ENCODE measurements at places on chromosomes 5 and 9.
A peak's percentile ranks its signal among the peaks of the same experiment; 100 is the strongest.

- no peak for DNase-seq
These were observed 40.1 kb downstream of the MACIR start for GRCh38 chr5:103298607-103299188.

- DNase-seq = no peak
These were observed 15.5 kb downstream of the TYRP1 start for GRCh38 chr9:12708562-12709298.

- DNase-seq = peak; percentile 83
These were observed 26.2 kb upstream of the GPR151 start for GRCh38 chr5:146541958-146542849.

- DNase-seq = no peak
These were observed 34.4 kb downstream of the ZNF366 start for GRCh38 chr5:72472666-72473422.

DNA sequence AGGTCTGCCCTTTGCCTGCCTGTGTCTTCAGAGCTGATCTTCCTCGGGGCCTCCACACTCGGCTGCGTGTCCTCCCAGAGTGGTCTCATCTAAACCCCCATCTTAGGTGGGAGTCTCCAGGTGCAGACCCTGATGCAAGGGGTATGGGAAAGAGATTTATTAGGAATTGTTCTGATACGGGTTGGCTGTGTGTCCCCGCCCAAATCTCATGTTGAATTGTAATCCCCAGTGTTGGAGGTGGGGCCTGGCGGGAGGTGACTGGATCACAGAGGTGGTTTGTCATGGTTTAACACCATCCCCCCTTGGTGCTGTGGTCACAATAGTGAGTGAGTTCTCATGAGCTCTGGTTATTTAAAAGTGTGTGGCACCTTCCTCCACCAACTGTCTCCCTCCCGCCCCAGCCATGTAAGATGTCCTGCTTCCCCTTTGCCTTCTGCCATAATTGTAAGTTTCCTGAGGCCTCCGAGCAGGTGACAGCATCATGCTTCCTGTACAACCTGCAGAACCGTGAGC, 208.4 kb downstream of the AOPEP start:
- DNase-seq = no peak

DNA sequence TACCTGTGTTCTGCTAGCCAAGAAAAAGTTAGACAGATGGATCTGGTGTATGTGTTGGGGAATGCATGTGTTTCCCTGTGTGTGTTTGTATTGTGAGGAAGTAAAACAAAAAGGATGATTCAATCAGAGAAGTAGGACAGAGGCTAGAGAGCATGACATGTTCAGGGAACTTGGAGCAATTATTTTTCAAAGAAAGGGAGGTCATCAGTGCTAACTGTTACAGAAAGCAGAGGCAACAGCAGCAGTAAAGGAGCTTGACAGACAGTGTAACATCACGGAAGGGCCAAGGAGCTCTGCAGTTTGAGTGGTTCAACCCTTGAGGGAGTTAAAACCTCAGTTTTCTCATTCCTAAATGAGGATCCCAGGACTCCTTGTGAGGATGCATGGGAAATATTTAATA, 13.2 kb downstream of the SPINK1 start:
- no peak for DNase-seq

GRCh38 chr9:85516976-85517637, 224.6 kb downstream of the AGTPBP1 start:
- DNase-seq = no peak

- DNase-seq = no peak
These were observed 612.6 kb downstream of the PSAT1 start for GRCh38 chr9:78909566-78909965.

DNA sequence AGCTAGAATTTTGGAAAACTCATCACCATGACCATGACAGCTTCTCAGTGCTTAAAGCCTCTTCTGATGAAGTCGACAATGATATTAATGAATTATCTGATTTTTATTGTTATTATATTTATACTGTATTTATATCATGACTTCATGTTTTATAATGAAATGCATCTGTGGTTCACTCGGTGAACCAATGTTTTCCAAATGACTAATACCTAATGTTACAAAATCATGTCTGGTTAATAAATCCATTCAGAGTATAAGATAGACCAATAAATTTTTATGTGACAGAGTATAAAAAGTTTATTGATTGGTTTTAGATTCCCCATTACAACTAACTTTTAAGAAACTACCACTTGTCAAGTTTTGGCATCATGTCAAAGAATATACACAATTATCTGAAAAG, 416.5 kb downstream of the MLLT3 start:
- DNase-seq = no peak

DNA sequence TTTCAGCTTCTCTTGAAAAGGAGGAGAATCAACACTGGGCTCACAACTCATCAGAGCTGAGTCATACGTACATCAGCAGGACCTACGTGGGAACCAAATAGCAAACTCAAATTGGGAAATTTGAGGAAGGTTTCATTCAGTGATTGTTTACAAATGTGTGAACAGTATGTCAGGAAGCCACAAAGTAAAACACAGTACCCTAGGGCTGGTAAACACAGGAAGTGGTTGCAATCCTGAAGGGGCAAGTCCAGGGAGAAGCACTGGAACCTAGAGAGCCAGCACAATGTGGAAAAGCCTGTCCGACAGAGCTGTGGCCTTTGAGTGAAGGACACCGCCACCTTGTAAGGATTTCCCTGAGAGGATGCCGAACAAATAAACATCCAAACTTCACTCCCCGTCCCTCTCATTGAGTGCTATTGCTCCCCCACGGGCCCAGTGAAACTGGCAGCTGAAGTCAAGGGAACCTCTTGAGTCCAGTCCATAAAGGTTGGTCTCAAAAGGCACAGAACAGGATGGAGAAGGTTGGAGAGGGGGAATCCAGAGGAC, 26.7 kb upstream of the RICTOR start:
- no peak for DNase-seq

DNA sequence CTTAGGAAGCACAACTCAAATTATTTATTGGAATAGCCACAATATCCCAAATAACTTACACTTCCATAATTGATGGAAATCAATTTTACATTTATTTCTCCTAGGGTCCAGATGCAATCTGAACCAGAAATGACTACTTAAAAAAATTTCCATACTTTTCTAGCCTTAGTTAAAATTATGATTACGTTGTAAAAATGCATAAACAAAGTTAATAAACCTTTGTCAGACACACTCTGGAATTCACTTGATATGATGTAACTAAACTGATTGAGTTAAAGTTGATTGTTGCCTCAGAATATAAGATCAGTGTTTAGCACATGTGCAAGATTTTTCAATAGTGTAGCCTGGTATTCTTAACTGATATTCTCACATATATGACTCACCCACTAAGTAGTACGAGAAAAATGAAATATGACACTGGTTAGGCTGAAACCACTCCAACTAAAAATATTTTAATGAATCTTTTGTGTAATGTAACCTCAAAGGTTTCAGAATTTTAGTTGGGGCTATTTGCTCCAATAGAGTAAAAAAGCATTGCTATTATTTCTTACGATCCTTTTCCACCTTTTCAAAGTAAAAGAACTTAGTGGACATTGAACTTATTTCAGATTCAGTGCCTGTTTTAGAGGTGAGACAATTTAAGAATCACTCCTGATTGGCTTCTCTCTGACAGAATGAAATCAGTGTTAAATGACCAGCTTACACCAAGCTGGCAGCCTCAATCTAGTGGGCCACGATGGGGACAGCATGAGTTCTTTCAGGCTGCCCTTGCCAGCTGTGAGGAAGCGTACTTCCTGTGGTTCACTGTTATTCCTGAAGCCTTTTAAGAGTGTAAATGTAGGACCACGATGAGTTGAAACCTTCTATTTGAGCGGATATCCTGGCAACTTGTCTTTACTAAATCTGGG, 277.2 kb upstream of the CDH9 start:
- DNase-seq = no peak

GRCh38 chr5:154937186-154937717, 759 bp downstream of the GEMIN5 start:
- no peak for DNase-seq

DNA sequence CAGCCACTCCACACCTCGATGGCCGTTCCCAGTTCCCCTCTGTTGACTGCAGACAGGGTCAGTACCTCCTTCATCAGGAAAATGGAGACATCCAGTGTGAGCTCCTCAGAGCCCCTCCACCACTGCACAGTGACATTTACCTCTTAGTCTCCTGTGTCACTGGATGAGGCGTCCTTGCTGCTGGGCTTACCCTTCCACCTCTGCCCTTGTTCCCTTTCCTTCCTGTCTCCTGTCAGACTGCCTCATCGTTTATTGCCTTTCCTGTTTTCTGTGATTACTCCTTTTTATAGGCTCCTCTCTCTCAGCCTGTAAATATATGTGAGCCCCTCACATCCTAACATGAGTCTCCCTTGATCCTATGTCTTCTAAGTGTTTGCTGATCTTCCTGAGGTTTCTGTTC, 23.2 kb upstream of the SPTAN1 start:
- DNase-seq = no peak

GRCh38 chr5:122112733-122113558, 16.4 kb upstream of the ZNF474 start:
- DNase-seq = no peak

DNA sequence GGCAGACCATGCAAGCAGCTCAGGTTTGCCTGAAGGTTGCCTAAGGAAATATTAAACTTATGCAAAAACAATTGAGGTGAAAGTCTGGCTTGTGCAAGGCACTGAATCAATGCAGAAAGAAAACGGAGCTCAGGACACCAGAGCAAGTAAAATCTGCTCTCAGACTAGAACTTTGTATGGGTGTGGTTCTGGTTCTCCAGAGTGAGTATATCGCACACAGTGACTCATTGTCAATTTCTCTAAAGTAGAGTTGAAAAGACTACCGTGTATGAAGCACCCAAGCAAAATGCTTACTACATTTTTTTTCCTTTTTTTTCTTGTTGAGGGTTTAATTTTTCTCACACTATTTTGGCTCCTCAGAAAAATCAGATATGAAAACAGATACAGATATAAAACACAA, 650.3 kb upstream of the CDH10 start:
- no peak for DNase-seq
